NCI-H187 treated with DMSO at 0.1 percent for 48 hours (cell line): ENCODE measurements at places on chromosomes 3 and 15.

DNA sequence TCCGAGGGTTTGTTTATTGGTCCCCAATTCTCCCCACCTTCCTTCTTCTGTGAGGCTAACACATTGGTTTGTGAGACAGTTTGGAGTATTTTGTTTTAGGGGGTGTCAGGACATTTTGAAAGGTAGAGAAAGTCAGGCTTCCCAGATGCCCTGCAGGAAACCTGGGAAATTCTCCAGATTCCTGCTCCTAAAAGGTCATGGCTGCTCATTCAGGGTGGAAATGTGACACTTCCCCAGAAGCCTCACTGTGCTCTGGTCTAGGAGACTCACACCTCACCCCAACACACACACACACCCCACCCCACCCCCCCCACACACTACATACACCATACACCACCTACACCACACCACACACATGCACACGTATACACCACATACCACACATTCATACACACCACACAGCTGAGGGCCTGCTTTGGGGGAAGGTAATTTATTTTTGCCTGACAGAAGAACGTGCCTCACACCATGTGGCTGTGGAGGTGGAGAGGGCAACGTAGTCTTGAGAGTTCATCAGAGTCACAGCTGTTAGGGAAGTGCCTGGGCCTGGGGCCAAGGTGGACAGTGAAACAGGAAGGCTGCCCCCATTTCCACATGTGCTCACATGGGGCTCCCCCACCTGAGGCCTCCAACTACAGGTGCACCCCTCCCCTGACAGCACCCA lies 40.4 kb upstream of the LIMD1 start:
- DNase-seq = no peak

DNA sequence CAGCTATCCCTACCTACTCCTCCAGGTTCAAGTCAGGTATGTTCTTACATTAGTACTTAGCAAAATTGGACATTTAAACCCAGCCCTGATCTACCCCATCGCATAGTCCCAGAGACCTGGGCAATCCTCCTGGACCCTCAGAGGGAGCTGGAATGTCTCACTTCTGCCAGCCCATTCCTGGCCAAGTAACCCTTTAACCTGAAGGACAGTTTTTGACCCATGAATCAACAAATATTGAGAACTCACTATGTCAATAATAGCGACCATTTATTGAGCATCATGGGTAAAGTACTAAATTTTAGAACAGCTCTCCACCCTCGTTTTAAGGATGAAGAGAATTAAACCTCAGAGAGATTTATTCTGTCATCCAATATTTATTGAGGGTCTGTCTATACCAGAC lies 70.4 kb downstream of the RBPMS2 start:
- DNase-seq = no peak

GRCh38 chr15:74175271-74176191 lies 2.0 kb downstream of the ISLR start:
- no peak for DNase-seq

DNA sequence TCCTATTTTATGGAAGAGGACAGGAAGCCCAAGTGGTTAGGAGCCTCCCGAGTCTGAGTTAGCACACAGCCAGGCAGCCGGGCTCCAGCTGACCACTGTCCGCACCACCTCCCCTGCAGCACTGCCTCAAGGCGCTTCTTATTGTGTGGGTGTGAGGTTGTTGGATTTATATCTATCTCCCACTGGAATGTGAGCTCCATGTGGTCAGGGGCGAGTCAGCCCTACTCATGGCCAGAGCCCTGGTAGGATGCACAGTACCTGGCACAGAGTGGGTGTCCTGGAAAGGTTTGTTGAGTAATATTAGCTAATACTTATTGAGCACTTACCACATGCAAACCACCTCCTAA lies 9.7 kb upstream of the FBLN2 start:
- no peak for DNase-seq

GRCh38 chr3:33488246-33488645 lies 48.0 kb upstream of the UBP1 start:
- no peak for DNase-seq

- DNase-seq = peak; percentile 25
Observed at GRCh38 chr15:57458356-57458781, 82.1 kb downstream of the CGNL1 start.
